GM12892 (cell line): ENCODE measurements at places on chromosomes 3 and 15.
A peak's percentile ranks its signal among the peaks of the same experiment; 100 is the strongest.

DNA sequence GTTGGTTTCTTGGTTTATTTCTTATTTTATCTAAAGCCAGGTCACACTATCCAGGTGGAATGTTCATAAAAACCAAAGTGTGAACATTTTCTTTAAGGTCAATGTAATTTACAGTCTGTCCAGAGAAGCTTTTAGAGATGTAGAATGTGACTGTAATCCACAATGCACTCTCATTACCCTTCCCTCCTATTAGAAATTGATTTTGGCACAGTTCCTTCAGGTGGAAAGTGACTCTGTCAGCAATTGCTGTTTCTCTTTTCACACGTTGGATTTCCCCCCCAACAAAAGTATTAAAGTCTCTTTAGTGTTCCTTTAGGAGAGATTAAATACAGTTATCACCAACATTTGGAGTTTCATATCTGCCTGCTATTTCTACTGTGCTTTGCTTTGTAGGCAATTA is 31.6 kb upstream of the COPB2 start:
- DNase-seq, result no peak

DNA sequence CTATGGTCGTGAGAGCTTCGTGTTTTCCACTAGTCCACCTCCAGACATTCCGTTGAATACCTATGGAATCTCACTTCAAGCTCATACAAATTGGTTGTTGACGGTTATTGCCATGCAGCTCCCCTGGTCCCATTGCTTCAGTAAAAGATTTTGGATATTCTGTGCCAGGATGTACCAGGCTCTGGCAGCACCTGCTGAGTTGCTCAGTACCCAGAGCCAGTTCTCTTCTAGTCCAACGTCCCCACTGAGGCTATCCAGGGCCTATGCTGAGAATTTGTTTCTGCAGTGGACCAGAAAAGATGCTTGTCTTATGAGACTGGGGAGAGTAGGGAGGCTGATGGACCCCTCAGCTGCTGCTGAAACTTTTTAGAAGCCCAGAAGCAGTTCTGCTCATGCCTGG is 278.9 kb downstream of the FEZF2 start:
- no peak for DNase-seq

DNA sequence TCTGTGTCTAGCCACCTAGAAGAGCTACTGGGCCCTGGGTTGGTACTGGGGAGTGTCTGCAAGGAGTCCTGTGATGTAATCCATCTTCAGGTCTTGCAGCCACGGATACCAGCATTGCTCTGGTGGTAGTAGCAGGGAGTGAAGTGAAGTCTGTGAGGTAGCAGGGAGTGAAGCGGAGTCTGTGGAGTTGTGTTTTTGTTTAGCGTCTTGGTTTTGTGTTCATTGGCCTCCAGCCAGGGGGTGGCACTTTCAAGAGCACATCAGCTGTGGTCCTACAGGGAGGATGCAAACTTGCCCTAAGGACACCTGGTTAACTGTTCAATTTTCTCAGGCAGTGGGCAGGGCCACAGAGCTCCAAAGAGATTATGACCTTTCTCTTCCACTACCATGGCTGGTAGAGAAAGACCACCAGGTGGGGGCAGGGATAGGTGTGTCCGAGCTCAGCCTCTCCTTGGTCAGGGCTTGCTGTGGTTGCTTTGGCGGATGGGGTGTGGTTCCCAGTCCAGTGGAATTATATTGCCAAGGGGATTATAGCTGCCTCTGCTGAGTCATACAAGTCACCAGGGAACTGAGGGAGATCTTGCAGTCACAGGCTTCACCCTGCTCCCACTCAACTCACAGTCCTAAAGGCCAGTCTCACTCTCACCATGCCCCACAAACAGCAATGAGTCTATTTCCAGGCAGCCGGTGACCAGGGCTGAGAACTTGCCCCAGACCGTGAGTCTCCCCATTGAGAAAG is 424.7 kb downstream of the ZBBX start:
- no peak for DNase-seq

DNA sequence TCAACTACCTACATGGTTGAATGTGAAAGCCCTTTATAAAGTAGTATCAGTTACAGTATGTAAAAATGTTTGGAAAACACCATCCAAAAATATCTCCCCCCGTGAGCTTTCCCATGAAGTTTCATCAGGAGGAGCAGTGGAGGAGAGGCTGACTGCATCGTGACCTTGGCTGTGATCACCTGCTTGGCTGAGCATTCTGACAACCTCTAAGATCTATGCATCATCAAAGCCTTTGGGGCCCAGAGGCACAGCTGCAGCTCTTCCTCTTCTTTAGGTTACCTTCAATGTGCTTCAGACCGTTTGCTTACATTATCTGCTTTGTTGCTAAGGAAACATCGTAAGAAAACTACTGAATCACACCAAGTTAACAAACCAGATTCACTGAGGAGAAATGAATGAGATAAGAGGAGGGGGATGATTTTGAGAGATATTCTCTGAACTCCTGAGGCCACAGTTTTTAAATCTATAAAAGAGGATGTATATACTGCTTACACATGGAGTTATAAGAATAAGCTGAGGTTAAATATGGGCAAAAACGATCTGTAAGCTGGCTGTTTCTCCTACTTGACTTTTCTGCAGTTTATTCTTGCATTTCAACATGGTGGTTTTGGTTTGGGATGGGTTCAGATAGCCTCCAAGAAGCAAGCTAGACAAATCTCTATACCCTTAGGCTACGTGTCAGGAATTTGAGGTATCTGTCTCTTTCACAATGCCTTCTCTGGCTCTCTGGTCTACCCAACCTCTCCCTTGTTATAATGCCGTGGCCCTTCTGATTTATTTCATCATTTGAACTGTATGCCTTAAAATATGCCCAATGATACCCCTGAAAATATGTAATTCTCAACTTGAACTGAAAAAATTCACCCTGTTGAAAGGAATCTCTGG is 4.0 kb downstream of the GCSAM start:
- no peak for DNase-seq

- no peak for DNase-seq
These were observed 2.2 kb downstream of the SATB1 start for GRCh38 chr3:18422972-18423371.

DNA sequence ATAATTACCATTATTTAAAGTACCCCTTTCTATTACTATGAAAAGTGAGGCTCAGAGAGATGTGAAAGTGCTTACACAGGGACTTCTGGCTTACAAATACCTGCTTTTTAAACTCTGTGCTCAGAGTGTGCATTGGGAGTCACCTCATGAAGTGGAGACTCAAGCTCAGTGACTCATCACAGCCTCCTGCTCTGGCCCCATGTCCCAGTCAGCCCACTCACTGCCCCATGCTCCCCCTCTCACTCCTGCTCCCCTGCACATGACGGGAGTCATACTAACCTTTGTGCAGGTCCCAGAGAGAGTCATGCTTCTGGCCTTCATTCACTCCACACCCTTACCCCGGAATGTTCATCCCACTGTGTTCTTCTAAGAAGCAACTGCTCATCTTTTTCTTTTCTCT is 20.2 kb downstream of the CCR1 start:
- peak; percentile 21 for DNase-seq

DNA sequence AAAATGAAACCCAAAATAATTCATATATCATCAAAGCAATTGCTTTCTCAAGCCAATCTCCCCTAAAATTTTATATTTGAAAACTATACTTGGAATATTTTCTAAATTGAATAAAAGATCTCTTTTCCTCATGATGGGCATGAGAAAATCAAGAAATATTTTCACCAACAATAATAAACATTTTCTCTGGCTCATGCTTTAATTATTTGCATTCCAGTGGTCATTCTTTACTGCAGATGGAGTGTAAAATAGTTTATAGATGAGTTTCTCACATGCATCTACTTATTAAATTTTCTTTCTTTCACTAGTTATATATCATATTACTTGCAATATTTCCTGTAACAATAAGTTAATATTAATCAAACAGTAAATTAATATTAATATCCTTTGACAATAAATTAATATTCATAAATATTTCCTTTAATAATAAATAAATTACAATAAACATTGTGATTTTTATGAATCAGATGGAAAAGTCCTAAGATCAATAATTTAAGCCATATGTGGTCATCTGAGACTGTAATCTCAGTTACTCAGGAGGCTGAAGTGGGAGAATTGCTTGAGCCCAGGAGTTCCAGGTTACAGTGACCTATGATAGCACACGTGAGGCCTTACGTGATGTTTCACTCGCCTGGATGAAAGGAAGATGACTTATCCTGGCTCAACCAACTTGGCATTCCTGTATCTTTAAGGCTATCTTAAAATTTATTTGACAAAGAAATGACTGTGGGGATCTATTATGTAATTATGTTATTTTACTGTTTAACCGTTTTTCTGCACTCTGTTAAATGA is 958.8 kb downstream of the ZPLD1 start:
- DNase-seq, result no peak

DNA sequence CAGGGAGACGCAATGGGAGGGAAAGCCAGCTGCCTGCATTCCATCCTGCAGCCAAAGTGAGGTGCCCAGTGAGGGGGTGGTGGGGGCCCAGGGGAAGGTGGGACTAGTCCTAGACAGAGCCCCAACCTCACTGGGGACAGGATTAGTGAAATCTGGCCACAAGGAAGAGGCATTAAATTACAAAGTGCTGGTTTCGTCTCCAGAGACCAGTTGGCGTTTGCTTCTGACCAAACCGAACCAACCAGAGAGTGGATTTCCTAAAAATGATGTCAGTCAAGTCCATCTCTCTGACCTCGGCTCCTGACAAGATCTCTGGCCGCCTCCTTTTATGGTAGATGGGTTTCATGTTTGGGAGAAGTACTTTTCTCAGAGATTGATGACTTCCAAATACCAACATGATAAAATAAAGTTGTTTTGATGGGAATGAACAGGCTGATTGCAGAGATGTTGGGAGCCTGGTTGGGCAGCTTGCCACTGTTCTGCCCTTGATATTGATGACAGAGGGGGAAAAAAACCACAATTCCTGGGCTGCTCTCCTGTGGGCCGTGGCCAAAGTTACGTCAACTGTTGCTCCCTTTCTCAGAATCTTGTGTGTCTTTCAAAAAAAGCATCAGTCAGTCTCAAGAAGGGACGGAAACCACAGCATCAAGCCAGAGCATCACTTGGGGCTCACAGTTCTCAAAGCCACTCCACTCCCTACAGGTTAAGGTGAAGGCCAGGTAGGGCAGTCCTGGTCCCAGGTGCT is 24.6 kb downstream of the ITGA11 start:
- DNase-seq, result no peak

DNA sequence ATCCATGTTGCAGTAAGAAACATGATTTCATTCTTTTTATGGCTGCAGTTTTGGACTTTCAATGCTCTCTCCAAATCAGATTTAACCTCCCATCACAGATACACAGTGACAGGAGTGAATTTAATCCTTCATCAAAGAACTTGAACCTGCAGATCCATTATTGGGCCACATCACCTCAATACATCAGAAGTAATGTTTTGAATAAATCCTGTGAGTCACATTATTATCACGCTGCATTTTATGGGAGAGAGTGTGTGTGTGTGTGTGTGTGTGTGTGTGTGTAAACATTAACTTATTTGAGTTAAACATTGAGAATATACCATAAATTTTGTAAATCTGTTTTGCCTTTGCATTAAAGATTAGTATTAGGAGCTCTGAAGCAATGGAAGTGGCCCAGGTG is 316.7 kb downstream of the FOXP1 start:
- no peak for DNase-seq

GRCh38 chr3:160941885-160942494 is 163.2 kb downstream of the B3GALNT1 start:
- peak; percentile 5 for DNase-seq

GRCh38 chr3:38473229-38473628 is 19.5 kb downstream of the ACVR2B start:
- no peak for DNase-seq

- DNase-seq, result no peak
These were observed 247.7 kb downstream of the ADAMTS17 start for GRCh38 chr15:100094127-100094510.

DNA sequence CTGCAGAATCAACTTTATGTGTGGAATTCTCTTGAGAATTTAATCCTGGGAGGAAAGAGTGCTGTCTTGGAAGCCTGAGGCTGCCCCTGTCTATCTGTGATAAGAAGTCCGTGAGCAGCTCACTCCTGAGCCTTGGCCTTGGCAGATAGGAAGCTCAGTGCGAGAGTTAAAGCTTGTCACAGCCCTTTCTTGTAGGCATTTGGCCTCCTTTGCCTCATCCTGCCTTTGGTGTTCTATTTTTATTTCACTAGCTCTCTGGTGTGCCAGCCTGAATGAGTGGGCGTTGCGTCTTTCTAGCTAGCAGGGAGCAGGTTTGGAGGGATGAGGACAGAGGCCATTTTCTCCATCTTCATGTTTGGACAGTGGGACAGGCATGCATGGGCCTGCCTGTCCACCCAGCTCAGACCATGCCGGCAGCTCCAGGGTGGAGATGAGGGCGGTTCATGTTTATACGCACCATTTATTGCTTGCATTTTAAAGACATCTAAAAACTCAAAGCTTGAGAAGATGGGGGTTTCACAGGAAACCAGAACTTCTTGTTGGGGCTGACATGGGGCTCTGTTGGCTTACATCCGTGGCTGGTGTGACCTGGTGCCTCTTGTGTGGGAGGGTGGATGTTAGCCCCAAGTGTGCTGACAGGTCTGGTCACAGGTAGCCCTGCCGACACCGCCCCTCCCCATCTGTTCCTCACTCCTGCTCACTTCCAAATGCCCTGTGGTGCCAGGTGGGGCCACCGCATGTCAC is 29.8 kb downstream of the IRAK2 start:
- DNase-seq, result no peak

DNA sequence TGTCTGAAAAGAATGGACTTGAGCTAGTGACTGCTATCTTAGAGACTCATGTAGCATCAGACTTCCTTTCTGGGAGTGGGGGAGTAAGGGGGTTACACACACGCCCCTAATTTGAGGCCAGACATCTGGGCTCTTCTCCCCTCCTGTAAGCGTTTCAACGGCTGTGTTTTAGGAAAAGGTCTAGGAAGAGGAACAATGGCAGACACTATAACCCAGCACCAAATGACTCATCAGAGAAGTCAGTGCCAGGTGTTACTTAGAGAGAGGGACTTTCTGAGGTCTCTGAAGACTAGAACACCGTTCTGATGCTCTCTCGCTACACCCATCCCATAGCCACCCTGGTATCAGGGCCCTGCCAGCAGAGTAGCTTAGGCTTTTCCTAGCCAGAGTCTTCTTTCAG is 65.5 kb downstream of the SSUH2 start:
- peak; percentile 27 for DNase-seq

- DNase-seq, result no peak
These were observed 14.6 kb upstream of the TFRC start for GRCh38 chr3:196096382-196096953.

GRCh38 chr3:159246385-159246784 is 444.5 kb downstream of the MFSD1 start:
- no peak for DNase-seq

DNA sequence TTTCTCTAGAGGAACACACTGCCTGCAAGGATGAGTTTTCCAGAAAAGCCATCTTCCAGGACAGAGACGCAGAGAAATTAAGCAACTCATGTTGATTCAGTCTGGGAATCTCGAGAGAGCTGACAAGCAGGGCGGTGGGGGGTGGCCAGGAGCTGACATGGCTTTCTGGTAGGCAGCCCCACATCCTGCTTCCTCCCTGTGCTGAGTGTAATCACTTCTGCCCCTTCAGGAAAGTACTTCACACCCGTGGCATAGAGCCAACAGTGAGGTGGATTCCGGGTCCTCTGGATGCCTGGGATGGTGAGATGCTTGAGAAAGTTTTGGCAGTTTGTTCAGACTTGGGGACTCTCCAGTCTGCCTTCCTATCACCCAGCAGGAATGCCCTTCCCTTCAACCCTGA is 221.1 kb downstream of the SLCO3A1 start:
- DNase-seq, result no peak
